ENCODE measurements at places on chromosomes 3 and 15. TPM values are rescaled to one million over a fixed set of nuclear protein-coding genes. Genes with fewer than 3 reads are reported as not detected.

MYO5C gene
- total RNA-seq, result 0.88 TPM

ZNF770 gene
- 60.1 TPM for total RNA-seq

FSTL1 gene
- not detected for total RNA-seq

FBXO40 gene
- not detected for total RNA-seq

SNTN gene
- not detected for total RNA-seq

PTX3 gene
- 0.57 TPM for total RNA-seq

TRAT1 gene
- 109 TPM for total RNA-seq

PODXL2 gene
- 2.2 TPM for total RNA-seq

AMIGO3 gene
- not detected for total RNA-seq

ACSBG1 gene
- not detected for total RNA-seq

SLC28A2 gene
- total RNA-seq, result not detected

ST3GAL6 gene
- 1.6 TPM for total RNA-seq

ECT2 gene
- 41.2 TPM for total RNA-seq

SH3BP5 gene
- total RNA-seq, result 51.0 TPM
